ENCODE measurements at places on chromosomes 6 and 20. TPM values are rescaled to one million over a fixed set of nuclear protein-coding genes. Genes with fewer than 3 reads are reported as not detected.

TGIF2 gene
- 11.7 TPM for total RNA-seq

CGAS gene
- total RNA-seq: 7.9 TPM

MAP1LC3A gene
- total RNA-seq: 22.7 TPM

SDCBP2 gene
- 1.7 TPM for total RNA-seq

SCRT2 gene
- total RNA-seq: not detected

ABHD16B gene
- not detected for total RNA-seq

RSPO3 gene
- total RNA-seq: 19.3 TPM

PET117 gene
- total RNA-seq: 13.4 TPM

PRSS35 gene
- total RNA-seq: 2.9 TPM

FRMD1 gene
- not detected for total RNA-seq

RAB32 gene
- 123 TPM for total RNA-seq

IRF4 gene
- total RNA-seq: 0.11 TPM

IFT52 gene
- 46.4 TPM for total RNA-seq

KPNA5 gene
- total RNA-seq: 9.4 TPM

POLR1H gene
- 24.6 TPM for total RNA-seq

RRAGD gene
- total RNA-seq: 8.5 TPM

CYP39A1 gene
- total RNA-seq: 8.4 TPM

TASP1 gene
- total RNA-seq: 27.4 TPM

CENPW gene
- total RNA-seq: 11.3 TPM

Data from articular chondrocyte of knee joint (primary cell).